ENCODE measurements at places on chromosomes 11 and 22. TPM values are rescaled to one million over a fixed set of nuclear protein-coding genes. Genes with fewer than 3 reads are reported as not detected.

LYVE1 gene
- total RNA-seq = not detected

SYTL2 gene
- total RNA-seq = 12.9 TPM

OVOL1 gene
- not detected for total RNA-seq

HMGXB4 gene
- 22.3 TPM for total RNA-seq

MRGPRX3 gene
- not detected for total RNA-seq

MRGPRF gene
- 1.2 TPM for total RNA-seq

OR52B4 gene
- not detected for total RNA-seq

MYO7A gene
- total RNA-seq = not detected

OR5AS1 gene
- total RNA-seq = not detected

WNT7B gene
- 89.1 TPM for total RNA-seq

CDC42BPG gene
- 0.12 TPM for total RNA-seq

HTR3B gene
- not detected for total RNA-seq

DNA sequence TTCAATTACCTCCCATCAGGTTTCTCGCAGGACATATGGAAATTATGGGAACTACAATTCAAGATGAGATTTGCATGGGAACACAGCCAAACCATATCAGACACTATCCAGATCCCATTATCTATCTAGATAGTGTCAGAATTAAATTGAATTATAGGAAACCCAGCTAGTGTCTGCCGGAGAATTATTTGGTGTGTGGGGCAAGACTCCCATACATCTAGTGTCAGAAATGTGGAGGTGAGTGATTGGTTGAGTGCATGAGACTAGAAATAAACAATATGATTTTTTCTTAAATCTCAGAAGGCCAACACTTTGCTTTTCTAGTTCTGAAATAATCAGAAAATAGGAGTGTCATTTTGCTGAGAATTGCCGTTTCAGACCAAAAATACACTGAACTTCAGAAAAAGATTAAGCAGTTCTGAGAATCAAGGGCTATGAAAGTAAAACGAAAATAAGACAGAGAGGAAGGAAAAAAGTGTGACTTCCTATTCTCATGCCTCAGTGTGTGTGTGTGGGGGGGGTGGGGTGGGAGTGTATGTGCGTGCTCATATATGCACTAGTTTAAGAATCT, 21.3 kb downstream of the CASP12 start:
- no peak for DNase-seq

- DNase-seq = no peak
These were observed 36.9 kb downstream of the IGF2 start for GRCh38 chr11:2102132-2102882.

- no peak for DNase-seq
These were observed 629 bp downstream of the TTLL8 start for GRCh38 chr22:50057278-50058060.

- DNase-seq = no peak
These were observed 54.2 kb downstream of the EP300 start for GRCh38 chr22:41146573-41146972.

GRCh38 chr11:68439355-68440065, 21.0 kb upstream of the PPP6R3 start:
- DNase-seq = no peak

- peak; percentile 54 for DNase-seq
These were observed 12.2 kb upstream of the MFNG start for GRCh38 chr22:37498289-37498909.

DNA sequence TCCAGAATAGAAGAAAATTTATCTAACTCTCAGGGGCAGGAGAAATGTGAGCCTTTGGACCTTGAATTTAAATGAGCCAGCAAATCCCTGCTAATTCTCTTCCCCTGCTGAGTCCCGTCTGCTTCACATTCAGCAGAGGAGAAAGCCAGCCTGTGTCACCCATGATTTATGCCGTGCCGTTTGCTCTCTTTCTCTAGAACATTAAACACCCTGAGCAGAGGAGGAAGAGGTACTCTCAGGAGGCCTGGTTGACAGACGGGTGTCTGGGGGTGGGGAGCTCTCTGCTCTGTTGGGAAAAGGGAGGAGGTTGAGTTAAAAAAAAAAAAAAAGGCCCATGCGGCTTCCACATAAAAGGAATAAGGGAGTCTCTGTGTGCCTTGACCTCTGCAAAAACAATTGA, 11.3 kb upstream of the MTMR3 start:
- no peak for DNase-seq

DNA sequence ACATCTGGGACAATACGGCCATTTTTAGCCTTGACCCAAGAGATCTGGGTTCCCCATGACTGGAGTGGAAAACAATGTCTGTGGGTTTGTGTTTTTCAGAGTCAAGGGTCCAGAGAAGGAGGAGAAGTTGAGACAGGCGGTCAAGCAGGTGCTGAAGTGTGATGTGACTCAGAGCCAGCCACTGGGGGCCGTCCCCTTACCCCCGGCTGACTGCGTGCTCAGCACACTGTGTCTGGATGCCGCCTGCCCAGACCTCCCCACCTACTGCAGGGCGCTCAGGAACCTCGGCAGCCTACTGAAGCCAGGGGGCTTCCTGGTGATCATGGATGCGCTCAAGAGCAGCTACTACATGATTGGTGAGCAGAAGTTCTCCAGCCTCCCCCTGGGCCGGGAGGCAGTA, 15.7 kb downstream of the NNMT start:
- DNase-seq = no peak

- DNase-seq = no peak
These were observed 320.5 kb upstream of the ANO3 start for GRCh38 chr11:26011474-26011873.

DNA sequence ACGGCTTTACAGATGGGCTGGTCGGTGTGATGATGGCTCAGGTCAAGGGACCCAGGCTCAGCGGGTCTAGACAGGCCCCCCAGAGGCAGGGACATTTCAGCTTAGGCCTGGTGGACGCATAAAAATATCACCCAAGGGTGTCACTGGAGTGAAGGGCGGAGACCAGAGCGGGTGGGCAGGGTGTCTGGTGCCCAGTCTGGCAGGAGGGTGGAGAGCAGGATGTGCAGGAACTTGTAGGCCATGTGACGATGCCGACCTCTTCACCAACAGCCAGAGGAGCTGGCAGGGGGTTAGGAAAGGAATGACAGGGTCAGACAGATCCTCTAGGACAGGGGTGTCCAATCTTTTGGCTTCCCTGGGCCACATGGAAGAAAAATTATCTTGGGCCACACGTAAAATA, 4.5 kb downstream of the MAPK8IP1 start:
- DNase-seq = no peak

GRCh38 chr22:46040471-46041465, 63.8 kb upstream of the WNT7B start:
- DNase-seq = no peak

GRCh38 chr11:73275381-73275750, 3.2 kb downstream of the P2RY6 start:
- no peak for DNase-seq

DNA sequence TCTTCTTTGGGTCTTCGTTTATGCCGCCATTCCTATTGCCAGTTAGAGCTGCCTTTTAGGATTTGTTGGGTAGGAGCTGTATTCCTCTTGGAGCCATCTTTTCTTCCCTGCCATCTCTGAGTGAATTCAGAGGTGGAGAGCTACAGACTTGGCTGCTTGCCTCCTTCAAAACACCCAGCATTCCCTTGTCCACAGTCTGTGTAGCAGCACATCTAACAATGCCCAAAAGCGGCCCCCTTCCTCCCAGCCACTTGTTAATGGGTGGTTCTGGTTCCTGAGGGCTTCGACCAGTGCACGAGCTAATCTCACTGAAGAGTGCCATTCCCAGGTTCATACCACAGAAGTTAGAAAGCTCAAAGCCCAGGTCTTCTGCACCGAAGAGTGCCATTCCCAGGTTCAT, 37.7 kb downstream of the MARK2 start:
- DNase-seq = no peak

DNA sequence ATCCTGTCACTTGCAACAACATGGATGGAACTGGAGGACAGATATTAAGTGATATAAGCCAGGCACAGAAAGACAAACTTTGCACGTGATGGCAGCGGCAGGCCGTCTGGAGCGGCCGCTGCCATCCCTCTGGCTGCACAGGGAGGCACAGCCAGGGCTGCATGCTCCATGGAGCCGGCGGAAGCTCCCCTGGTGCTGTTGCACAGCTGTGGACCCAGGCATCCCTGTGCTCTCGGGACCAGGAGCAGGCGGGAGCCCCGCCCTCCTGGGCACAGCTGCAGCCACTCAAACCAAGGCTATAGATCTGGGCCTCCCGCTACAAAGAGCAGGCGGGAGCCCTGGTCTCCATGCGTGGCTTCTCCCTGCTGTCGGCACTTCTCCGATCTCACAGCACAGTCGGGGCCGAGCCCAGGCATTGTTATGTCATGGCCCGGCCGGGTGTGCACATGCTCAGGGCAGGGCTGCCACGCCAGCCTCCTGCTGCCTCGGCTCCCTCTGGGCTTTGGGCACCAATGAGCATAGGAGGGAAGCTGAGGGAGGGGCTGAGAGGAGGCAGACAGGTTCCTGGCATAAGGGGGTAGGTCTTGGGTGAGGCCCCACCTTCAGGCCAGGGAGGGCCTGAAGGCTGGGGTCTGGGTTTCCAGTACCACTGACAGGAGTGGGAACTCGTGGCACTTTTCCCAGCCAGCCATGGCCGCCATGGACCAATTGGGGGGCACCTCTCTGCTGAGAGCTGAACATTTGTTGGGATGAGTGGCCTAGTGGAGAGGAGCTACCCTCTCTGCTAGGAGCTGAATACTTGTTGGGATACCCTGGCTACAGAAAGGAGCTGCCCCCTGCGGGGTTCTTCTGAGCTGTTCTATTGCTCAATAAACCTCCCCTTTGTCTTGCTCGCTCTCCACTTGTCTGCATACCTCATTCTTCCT, 16.7 kb downstream of the RRP8 start:
- no peak for DNase-seq

- peak; percentile 38 for DNase-seq
These were observed 459.0 kb downstream of the SOX6 start for GRCh38 chr11:15897211-15897960.

DNA sequence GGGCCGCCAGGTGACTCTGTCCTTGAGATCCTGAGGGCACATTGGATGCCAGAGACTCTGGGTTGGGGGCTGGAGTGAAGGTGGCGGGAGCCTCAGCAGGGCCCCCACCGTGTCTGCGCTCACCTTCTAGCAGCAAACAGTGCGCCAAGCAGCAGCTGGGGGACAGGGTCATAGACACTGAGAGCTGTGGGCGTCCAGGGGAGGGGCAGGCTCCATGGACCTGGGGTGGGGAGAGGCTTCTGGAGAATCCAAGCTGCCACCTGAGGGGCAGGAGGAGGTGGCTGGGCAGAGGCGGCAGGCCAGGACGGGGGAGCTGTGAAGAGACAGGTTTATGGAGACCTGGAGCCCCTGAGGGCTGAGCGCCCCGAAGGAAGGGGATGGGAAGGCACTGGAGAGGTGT, 8.0 kb downstream of the PHRF1 start:
- no peak for DNase-seq

DNA sequence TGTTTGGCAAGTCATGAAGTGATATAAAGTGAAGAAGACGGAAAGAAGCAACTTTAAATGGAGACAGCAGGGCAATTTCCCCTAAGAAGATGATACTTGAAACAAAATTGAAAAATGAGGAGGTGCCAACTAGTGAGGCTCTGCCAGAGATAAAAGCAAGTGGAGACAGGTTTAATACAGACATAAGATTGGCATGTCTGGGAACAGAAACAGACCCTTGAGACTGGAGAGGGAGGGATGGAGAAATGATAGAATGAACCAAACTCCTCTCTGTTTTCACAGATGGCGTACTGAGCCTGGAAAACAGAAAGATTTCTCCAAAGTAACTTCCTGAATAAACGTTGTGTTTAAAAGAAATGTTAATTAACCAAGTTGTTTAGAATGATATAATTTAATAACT, 354.5 kb upstream of the ANO5 start:
- no peak for DNase-seq

Measured in Caki2 (cell line).